NCI-H524 (cell line): ENCODE measurements at places on chromosomes 1 and 21.

GRCh38 chr1:24639881-24640280, 3.2 kb upstream of the SRRM1 start:
- peak; percentile 2 for DNase-seq

- DNase-seq = peak; percentile 71
Observed at GRCh38 chr1:18924221-18924691, 21.9 kb upstream of the ALDH4A1 start.

DNA sequence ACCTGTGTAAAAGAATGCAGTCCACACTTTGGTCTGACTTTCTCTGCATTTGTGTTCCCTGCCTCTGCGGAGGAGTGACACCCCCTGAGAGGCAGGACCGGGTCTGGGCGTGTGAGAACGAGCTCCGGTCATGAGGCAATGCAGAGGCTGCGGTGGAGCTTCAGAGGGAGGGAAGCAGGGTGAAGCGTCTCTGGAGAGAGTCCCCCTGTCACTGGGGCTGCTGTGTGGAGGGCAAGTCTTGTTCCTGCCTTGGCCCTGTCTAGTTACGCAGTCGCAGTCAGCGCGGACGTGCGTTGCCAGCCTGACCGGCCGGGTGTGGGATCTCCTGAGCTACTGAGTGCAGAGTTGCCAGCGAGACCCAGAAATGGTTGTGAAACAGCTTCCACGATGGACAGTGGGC, 48.5 kb downstream of the BACE2 start:
- no peak for DNase-seq

GRCh38 chr1:160346958-160347357, 3.8 kb downstream of the NCSTN start:
- no peak for DNase-seq

DNA sequence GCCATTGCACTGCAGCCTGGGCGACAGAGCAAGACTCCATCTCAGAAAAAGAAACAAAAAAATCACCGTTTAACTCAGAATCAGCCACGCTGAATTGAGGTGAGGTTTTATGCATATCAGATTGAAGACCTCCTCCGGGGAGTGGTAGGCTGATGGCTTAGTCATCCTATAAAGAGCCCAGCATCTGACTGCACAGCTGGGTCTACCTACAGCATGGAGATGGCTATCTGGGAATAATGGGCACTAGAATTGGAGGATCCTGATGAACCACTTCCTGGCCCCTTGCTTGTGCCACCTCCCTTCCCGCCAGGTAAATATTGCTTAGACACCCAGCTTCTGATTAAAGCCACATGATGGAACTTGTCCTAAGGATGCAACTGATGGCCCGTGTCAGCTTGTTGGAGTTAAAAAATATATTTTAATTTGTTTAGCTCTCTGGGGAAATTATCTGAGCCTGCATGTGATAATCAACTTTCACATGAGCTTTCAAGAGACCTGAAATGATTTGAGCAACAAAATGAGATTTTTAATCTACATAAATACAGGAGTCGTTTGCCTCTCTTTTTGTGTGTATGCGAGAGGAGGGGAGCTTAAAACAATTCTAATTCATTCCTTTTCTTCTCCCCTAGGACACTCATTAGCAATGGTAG, 157.2 kb downstream of the KIF26B start:
- DNase-seq = no peak

GRCh38 chr1:245611251-245611650, 456.5 kb downstream of the KIF26B start:
- peak; percentile 14 for DNase-seq

GRCh38 chr1:82565146-82565545, 764.4 kb downstream of the ADGRL2 start:
- no peak for DNase-seq

DNA sequence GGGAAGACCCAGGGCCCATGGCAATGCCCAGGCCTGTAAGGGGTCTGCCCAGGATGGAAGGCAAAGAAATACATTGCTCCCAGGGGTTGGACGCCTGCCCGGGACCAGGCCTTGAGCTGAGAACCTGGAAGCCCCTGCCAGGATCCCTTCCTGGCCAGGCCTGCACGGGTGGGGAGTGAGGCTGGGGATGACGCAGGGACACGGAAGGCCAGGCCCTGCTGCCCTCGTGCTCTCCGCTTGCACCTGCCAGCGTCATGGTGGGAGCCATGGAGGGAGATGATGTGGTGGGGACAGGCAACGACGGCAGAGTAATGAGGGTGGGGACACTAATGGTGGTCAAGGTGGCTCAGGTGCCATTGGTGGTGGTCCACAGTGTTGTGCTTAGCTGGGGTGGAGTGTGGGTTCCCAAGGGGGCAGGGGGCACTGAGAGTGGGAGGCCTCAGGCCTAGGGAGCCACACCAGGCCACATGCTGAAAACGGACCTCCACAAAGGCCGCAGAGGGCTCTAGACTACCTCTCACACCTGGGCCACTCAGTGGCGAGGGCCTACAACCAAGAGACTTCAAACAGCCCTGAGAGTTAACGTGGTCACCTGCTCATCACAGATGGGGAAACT, 4.3 kb downstream of the HES3 start:
- DNase-seq = no peak

DNA sequence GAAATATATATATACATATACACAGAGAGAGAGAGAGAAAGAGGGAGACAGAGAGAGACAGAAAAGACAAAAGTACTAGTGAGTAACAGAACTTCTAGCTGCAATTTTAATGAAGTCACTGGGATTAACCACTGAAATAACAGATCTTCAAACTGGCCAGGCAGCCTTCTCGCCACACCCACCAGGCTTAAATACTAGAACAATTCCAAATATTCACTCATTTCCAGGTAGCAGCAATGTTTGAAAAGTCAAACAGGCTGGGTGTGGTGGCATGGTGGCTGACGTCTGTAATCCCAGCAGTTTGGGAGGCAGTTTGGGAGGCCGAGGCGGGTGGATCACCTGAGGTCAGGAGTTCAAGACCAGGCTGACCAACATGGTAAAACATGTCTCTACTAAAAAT, 5.2 kb downstream of the PRDX1 start:
- no peak for DNase-seq

- DNase-seq = no peak
Observed at GRCh38 chr1:189669846-189670245, 807.8 kb downstream of the BRINP3 start.

- DNase-seq = no peak
Observed at GRCh38 chr1:981955-982558, at the start of gene PERM1. PERM1 (minus strand) TSS chr1:982093; CDS start chr1:981029, 1,064 bp downstream.

DNA sequence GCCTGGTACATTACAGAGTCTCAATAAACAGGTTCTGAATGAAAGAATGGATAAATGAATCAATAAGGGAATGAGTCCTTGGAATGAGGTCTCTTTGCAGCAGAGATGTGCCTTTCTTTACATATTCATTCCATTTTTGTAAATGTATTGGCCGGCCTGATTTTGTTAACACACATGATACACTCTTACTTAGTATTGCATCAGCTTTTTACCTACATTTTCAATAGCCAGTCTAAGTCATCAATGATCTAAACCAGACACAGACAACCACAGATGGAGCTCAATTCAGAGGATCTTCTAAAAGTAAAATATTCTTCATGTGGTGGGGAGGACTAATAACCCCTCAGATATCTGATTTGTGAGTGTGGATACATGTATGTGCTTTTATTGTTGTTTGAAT, 653.1 kb downstream of the LMO4 start:
- no peak for DNase-seq

- no peak for DNase-seq
Observed at GRCh38 chr21:26470351-26471098, 102.6 kb downstream of the CYYR1 start.

DNA sequence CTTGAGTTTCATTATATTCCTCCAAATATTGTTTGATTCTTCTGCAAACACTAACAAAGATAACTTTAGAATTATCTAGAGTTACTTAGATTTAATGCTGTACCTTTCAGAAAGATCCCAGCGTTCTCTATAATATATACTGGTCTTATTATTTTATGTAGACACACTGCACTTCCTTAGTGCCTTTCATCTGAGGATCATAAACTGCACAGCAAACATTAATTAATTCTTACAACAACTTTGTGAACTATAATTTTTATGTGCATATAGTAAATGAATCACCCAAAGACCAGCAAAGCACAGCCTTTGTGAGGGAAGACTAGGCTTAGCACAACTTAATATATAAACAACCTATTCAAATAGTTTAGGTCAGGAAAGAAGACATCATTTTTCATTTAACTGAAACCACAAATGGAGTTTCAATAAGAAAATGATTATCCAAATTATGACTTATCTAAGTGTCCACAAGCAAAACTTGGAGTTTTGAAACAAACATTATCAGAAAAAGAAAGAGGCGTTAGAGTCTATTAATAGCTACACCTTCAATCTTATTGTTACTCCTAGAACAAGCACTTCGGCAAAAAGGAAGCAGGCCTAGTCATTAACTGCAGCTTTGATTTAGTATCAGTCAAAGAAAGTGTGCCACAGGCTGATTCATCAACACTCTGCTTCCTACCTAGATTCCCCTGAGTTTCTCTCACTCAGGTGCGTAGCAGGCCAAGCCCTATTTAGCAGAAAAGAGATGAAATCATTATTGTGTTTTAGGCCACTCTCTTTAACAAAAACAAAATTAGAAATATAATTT, 22.5 kb upstream of the RC3H1 start:
- DNase-seq = no peak

DNA sequence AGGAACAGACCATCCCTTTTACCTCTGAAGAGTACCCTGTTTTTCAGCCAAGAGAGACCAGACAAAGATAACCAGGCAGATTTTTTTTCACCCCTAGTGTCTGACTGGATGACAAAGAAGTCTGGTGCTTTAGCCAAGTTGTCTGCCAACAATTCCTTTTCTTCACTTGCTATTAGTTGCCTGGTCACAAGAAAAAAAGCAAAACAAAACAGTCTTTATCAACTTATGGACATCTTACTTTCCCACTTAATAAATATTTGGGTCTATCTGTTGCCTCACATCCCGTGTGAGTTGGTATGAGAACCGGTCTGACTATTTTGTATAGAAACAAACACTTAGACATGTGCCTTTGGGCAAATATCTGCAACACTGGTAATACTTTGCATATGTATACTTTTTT, 662.9 kb downstream of the PLPP3 start:
- no peak for DNase-seq

DNA sequence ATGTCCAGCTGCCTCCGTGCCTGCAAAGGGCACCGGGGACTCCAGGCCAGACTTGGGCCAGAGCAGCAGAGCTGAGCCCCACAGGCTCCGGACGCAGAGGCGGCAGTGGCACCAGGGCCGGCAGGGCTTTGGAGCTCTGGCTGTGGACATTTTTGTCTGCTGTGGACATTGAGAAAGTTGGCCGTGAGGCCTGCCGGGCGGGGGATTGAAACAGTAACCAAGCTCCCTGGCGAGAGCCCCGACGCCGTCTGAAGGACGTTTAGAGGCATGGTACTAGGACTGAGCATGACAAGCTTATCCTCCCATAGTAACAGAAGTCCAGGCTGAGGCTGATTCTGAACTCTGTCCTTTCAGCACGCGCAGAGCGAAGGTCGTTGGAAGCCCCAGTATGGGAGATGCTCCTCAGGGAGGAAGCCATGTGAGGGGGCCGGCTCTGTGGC, 323.8 kb downstream of the AMY1C start:
- DNase-seq = no peak

DNA sequence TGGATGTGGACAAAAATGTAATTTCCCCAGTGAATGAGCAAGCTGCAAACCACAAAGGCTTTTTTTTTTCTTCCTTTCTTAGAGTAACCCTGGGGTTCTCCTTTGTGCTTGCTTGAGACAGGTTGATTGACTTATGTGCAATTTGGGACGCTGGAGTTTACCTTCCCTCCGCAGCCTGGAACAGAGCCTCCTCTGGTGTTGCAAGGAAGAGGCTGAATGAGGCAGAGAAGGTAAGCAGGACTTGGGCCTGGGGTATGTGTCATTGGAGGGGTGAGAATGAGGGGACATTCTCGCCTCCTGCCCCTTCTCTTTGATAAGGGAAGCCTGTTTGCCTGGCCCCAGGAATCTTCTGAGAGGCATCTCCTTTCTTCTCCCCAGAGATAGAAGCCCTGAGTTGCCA, 49.8 kb downstream of the NFASC start:
- no peak for DNase-seq

GRCh38 chr1:38076038-38076437, 29.4 kb upstream of the POU3F1 start:
- DNase-seq = no peak

DNA sequence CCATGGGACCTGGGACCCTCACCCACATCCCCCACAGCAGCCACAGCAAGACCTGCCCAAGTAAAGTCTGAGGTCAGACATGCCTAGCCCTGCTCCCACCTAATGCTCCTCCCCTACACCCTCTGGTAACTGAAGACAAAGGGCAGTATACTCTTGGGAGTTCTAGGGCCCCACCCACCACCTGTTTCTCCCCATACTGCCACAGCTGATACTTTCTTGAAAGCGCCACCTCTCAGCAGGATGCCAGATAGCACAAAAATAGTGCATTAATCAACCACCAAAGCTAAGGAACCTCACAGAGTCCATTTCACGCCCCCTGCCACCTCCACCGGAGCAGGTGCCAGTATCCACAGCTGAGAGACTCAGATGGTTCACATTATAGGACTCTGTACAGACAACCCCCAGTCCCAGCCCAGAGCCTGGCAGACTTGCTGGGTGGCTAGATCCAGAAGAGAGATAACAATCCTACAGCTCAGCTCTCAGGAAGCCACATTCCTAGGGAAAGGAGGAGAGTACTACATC, 238.1 kb downstream of the LRRC40 start:
- no peak for DNase-seq

DNA sequence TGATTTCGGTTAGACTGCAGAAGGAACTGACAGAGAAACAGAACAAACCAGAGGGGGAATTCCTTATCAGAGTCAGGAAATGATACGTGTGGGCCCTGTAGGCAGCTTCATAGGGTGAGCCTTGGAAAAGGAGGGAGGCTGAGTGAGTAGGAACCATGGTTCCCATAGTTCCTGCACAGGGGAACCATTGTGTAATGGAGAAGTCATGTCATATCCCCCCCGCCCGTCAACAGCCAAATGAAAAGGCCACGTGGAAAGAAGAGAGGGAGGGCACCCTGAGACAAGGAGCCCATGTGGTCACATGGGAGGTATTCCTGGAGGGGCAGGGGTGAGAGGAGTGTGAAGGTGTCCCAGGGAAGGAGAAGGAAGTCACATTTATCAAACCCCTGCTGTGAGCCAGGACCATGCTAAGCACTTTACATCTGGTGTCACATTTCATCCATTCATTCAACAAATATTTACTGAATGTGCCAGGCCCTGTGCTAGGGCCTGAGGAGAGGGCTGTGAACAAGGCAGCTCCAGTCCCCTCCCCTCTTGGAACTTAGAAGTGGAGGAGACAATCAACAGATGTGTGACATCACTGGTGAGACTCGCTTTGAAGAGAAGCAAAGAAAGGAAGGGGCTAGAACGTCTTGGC, 15.7 kb upstream of the FGR start:
- DNase-seq = no peak

DNA sequence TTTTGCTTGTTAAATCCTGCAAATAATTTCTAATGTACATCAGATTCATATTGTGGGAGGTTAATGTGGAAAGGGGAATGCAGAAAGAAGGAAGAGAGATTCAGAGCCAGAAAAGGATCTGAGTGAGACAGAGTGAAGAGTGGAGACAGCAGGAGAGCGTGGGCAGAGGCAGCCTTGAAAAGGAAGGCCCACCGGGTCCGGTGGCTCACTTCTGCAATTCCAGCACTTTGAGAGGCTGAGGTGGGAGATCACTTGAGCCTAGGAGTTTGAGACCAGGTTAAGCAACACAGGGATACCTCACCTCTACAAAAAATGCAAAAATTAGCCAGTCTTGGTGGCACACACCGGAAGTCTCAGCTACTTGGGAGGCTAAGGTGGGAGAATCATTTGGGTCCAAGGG, 222.0 kb upstream of the RAB4A start:
- no peak for DNase-seq

GRCh38 chr1:1858382-1859086, 32.4 kb downstream of the GNB1 start:
- DNase-seq = peak; percentile 26
